COR-L47 (cell line): ENCODE measurements at places on chromosomes 11 and 22.

- DNase-seq, result no peak
Measured at GRCh38 chr11:67410984-67411784, 4.3 kb upstream of the CARNS1 start.

DNA sequence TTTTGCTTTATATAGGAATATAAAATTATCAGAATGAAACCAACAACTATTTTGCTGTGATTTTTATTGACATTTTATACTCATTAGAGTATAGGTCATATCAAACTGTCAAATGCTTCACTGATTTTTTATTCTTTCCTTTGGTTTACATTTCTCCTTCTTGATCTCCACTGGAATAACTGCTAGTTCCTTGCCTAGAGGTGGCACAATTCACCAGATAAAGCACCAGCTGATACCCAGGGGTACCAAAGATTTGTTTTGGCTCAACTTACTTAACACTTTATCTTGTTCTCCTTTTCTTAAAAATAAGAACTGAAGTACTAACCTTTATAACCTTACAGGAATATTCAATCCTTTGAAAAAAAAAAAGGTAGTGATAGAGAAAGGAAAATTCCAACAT is 725.1 kb upstream of the CHORDC1 start:
- no peak for DNase-seq

DNA sequence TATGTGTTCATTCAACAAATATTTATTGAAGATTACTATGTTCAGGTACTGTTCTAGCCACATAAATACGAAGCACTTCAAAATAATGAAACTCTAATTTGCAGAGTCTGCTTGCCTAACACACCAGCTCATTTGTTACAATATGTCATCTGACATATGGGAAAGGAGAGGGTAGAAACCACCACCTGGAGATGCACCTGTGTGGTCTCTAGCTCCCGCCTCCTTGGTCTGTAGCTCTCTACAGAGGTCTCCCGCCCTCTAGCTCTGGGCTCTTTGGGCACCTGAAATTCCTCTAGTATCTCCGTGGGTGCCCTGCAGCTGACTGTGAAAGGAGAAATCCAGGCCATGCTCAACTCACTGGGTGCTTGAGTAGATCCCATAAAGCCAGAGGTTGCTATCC is 51.4 kb upstream of the DBX1 start:
- DNase-seq, result no peak

GRCh38 chr22:44648821-44649565 is 53.0 kb upstream of the PRR5 start:
- DNase-seq, result no peak

DNA sequence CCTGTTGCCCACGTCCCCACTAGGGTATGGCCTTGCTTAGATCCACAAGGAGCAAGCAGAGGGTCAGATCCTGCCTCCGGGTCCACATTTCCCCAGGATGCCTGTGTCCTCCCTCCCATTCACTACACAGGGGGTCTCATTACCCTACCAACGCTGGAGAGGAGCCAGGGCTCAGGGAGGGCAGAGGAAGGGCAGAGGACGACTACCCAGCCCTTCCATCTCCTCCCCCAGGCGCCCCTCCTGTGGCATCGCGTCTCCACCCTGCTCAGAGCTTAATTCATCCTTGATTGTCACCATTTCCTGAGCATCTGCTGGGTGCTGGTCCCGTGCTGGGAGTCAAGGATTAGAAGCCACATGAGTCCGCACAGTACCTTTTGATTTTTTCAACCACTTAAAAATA is 5.0 kb downstream of the NFAM1 start:
- peak; percentile 76 for DNase-seq

- DNase-seq, result no peak
Measured at GRCh38 chr11:64040684-64041322, 5.1 kb downstream of the FLRT1 start.

DNA sequence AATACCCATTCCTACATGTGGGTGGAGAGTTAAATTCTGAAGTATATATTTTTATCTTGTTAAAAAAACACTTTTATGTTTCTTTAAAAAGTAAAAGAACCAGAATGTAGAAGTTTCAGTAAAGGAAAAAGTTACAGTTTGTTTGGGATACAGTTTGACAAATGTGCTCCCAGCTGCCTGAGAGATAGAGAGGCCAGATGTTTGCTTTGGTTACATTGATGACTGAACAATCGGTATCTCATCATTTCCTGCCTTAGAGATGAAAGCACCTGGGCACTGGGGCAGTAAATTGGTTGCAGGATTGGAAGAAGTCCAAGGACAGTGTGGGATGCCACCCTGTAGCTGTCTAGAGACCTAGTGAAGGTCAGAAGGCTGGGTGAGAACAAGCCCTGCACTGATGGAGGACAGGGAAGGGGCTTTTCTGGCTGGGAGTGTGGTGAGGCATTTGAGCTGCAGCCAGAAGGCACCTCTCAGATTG is 16.6 kb downstream of the MED15 start:
- peak; percentile 73 for DNase-seq

DNA sequence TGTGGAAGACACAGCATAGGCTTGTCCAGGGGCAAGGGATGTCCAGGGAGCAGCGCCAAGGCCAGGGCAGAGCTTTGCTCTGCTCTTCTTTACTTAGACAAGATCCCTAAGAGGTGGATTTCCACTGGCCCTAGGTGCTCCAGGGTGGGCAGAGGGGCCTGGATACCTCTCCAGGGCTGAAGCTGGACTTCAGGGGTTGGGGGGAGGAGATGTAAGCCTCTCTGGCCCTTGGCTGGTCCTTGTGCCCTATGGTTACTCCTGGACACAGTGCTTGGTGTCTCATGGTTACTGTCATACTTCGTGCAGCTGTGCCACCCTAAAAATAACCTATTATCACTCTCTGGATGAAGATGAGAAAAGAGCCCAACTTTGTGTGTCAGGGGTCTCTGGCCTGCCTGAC is 12.9 kb upstream of the KCNJ11 start:
- DNase-seq, result no peak

GRCh38 chr22:32522237-32522636 is 47.6 kb downstream of the FBXO7 start:
- no peak for DNase-seq

- DNase-seq, result peak; percentile 48
Measured at GRCh38 chr11:65856689-65857499, 1.1 kb downstream of the CFL1 start.

DNA sequence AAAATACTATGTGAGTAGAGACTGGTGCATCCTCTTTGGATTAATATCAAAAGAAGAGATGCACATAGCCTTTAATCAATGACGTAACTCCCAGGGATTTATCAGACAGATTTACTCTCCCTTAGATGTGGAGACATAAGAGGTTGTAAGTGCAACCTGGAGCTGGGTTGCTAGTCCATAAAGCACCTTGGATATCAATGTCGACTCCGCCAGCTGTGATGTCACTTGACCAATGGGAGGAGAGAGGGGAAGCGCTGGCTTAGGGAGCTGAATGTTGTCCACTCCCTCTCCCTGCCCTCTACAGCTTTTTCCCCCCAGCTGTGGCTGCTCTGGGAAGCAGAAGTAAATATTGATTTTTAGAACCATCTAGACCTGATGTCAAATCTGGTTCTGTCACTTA is 28.9 kb upstream of the TMEM86A start:
- no peak for DNase-seq

- no peak for DNase-seq
Measured at GRCh38 chr22:38032681-38033521, 24.3 kb upstream of the PICK1 start.

DNA sequence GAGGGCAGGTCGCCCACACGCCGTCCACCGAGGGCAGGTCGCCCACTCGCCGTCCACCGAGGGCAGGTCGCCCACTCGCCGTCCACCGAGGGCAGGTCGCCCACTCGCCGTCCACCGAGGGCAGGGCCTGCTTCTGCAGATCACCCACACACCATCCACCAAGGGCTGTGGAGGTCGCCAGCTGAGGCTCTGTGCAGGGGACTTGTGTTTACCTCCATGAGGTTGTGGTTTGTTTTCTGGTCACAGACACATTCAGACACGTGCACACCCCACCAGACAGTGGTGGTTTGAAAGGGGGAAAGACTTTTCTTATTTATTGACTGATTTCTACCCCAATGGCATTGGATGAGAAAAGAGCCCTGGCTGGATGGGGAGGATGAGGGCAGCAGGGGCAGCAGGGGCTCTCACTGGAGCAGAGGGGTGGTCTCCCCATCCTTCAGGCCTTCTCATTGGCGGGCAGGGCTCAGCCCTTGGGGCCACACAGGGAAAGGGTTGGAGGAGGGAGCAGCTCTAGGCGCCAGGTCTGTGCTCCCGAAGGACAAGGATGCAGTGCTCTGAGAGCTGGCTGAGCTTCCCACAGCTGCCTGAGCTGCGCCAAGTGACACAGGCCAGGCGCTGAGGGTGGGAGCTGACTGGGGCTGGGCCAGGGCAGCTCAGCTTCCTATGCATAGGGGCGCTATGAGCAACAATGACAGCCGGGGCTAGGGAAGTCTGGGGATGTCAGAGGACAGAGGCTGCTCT is 252.6 kb upstream of the B3GAT1 start:
- DNase-seq, result no peak

- peak; percentile 93 for DNase-seq
Measured at GRCh38 chr22:42814215-42814614, 42.9 kb downstream of the ARFGAP3 start.
